ENCODE measurements at places on chromosomes 5 and 9. TPM values are rescaled to one million over a fixed set of nuclear protein-coding genes. Genes with fewer than 3 reads are reported as not detected.

PCDHB9 gene
- total RNA-seq, result not detected

PCDHB12 gene
- not detected for total RNA-seq

PROP1 gene
- total RNA-seq, result not detected

CYLC2 gene
- not detected for total RNA-seq

RFESD gene
- 9.1 TPM for total RNA-seq

PANK3 gene
- 45.1 TPM for total RNA-seq

FOXD4 gene
- not detected for total RNA-seq

NOL8 gene
- total RNA-seq, result 41.0 TPM

DNA sequence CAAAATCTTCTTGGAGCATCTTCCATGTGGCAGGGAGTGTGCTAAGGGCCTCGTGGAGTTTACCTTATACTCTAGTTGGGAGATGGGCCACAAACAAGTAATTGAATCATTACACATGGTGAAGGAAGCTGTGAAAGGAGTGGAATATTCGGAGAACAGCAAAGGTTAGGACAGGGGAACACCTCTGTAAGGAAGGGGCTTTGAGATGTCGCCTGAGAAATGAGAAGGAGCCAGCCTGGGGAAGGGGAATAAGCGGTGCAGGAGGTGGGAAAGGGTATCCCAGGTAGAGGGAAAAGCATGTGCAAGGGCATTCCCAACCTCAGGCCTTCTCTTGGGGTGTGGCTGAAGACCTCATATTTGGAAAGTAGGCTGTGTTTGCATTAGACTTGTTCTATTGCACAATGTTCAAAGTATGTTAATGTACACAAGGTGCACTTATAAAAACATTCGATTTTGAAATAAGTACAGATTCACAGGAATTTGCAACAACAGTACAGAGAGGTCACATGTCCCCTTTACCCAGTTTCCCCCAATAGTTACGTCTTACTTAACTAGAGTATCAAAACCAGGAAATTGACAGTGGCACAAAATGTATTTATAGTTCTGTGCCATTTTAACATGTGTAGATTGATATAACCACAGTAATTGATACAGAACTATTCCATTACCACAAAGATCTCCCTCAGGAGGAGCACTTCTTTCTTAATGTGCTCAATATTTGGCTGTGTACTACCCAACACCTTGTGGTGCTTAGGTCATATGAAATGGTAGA is 2.4 kb upstream of the STOM start:
- DNase-seq, result no peak

GRCh38 chr5:69035665-69036064 is 58.1 kb upstream of the SLC30A5 start:
- no peak for DNase-seq

DNA sequence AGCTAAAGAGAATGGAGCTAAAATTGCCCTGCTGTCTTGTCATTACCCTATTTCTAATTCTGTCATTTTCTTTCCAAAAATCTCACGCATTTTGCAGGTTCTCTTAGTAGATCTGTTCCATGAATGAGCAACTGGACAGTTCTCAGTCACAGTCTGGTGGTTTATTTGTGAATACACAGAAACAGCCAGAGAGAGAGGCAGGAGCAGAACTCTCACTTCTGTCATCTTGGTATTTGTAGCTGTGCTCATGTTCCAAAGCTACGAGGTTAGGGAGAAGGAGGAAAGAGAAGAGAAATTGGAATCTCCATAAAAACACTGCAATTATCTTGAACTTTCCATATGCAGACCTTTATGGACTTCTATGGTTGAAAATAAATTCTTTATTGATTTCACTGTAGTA is 118.0 kb upstream of the OR13F1 start:
- no peak for DNase-seq

DNA sequence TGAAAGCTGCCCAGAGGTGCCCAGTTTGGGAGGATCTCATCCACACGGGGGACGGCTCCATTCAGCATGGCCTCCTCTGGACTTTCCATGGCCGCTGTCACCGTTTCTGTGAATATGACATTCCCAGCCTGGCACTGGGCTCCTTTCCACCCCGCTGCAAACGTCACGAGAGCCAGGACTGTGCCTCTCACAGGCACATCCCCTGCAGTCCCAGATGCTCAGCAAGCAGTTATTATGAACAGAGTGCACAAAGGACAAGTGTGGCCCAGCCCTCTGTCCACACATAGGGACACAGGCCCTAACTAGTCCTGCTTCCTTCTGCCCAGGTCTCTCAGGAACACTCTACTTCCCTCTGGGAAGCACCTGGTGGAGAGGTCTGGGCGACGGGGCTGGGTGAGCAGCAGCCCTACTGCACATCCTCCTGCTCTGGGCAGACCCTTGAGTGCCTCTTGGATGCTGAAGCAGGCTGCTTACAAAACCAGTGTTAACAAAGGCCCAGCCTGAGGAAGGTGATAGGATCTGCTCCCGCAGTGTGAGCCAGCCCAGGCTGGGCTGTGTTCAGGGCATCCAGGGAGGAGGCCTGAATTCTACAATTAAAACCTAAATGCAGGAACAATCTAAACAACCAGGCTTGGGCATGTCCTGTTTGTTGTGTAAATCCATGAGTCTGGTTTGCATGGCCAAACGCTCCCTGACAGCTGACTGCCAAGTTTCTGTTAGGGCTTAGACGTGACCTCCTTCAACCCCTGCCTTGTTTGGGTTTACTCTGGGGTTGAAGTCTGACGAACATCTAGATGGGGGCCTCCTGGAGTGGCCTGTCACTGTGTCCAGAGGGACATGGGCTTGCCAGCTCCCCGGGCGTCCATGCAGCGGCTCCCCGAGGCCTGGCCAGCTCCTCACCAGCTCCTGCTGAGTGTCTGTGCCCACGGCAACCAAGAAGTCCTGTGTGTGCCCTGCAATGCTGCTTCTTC is 269.8 kb downstream of the GADD45G start:
- no peak for DNase-seq

- peak; percentile 23 for DNase-seq
Measured at GRCh38 chr5:173888473-173889131, 453 bp downstream of the CPEB4 start.

DNA sequence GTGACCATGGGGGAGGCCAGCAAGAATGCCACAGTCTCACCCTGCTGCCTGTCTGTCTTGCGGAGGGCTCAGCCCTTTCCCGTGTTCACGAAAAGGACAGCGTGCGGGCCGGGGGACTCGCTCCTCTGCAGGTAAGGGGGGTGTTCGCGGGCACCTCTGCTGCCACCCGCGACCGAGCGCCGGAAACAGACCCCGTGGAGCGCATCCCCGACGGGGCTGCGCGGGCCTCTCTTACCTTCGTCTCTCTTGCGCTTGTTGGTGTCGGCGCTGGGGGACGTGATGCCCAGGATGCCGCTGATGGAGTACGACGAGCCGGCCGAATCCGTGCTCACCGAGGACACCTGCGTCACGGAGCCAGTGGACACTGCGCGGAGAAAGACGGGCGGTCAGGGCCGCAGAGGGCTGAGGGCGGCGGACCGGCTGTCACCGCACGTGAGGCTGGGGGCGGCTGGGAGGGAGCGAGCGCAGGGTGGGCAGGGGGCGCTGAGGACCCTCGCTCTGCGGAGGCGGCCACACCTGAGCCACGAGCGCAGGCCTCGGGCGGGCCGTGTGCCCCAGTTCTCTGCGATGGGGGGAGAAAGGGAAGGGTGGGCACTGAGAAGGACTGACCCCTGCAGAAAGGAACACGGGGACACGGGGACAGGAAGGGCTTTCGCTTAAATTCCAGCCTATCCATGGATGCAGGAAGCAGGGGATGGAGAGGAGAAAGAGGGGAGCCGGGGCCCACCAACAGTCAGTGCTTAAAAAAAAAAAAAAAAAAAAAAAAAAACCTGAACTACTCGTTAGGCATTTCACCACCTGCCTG is 31.5 kb downstream of the PAX5 start:
- no peak for DNase-seq

DNA sequence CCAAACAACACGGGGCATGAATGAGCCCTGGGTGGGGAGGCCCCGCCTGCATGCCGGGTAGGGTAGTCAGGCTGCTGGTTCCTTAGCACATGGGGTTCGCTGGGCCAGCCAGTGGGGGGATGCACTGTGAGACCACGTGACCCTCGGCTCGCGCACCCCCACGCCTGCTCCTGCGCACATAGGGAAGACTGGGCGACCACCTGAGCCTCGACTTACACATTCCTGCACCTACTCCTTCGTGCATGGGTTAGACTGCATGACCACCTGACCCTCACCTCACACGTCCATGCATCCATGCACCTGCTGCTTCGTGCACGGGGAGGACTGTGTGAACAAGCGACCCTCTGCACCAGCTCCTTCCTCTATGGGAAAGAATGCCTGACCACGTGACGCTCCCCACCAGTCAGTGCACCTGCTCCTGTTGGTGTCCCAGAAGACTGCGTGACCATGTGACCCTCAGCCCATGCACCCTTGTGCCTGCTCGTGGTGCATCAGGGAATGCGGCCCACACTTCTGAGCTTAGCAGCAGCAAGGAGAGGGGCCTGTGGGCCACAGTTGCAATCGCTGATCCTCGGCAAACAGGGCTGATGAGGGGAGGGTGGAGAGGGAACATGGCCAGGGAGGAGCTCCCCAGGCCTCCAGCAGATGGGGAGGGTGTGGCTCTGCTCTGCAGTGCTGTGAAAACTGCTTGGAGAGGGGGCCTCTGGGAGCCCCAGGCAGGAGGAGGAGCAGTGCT is 18.1 kb downstream of the LPCAT1 start:
- no peak for DNase-seq

DNA sequence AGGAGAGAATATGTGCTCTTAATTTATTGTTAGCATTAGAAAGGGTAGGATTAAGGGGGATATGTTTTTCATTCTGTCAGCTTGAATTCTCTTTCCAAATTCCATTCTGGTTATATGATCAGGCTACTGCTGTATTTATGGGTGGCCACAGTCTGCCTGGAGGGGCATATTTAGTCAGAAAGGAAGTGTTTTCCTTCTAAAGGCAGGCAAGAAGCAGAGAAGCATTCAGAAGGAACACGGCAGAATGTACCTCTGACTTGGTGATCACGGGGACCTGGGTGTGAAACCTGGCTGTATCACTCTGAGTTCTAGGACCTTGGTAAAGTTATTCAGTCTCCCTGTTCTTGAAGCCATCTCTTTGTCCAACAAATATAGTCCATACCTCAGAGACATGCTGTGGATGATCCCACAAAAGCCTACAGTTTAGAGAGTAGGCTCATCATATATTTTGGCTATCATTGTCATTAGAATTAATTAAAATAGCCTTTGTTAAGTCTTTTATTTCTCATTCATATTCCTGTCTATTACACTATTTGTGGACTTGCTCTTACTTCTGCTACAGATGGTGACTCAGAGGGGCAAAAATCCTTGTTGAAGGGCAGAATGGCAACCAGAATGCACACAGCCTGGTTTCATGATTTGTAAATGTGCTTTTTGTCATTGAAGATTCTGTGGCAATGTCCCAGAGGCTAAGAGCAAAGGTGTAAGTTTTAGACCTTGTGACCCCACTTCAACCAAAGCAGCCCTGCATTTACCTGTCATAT is 2.7 kb downstream of the TNC start:
- DNase-seq, result no peak

DNA sequence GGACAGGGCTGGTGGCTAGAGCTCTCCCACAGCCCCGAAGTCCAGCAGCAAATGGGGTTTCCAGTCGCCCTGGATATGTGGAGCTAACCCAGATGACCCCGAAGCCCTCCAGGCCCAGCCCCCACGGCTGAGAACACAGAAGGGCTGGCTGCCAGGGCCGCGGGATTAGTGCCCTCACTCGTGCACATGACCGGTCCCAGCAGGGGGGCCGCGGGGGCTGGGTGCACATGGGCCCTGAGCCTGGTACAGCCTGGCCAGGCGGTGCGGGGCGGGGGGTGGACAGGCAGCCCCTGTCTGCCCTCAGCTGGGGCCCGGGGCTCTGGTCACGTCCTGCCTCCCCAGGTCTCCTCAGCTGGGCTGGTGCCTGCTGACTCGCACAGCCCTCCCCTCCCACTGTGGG is 5.9 kb downstream of the SSNA1 start:
- DNase-seq, result no peak

- no peak for DNase-seq
Measured at GRCh38 chr5:81925981-81926380, 45.8 kb upstream of the ATG10 start.

- DNase-seq, result no peak
Measured at GRCh38 chr9:124381170-124381945, 33.9 kb downstream of the PSMB7 start.

DNA sequence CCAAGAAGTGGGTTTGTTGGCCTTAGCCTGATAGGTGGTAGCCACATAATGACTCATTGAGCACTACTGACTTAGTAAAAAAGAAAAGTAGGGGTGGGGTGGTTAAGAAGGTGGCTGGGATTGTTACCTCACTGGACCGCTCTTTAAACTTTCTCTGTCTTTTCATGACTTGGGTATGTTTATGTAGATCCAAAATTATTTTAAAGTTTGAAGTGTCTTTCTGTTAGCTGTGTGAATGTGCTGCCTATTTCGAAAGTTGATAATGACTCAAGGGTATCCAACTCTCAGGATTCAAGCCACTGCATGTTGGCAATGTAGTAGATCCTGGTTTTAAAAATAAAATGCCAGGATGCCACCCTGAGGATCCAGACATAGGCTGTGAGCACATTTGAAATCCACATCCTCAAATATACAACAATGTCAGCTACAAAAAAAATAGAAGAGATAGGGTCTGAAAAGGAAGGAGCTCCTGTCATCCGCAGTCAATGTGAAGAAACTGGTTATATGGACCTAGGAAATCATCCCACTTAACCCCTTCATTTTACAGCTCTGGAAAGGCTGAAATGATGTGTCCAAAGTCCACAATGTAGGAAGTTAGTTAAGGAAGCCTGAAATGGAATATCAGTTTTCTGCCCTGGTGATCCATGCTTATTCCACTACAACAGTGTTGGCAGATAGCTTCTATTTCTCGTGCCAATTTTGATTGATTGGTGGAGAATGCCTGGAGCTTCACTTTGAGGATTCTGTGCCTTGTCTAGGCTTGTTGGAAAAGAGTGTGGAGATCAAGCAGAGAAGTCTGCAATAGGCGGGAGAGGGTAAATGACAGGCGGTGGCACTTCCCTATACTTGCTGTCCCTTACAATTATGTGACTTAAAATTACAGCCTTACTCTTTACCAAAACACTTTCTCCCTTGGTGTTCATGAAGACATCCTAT is 23.4 kb downstream of the ZNF462 start:
- DNase-seq, result no peak

GRCh38 chr5:79754865-79755555 is 65.4 kb downstream of the CMYA5 start:
- DNase-seq, result no peak

Data from activated naive CD4-positive, alpha-beta T cell treated with anti-CD3 and anti-CD28 coated beads for 36 hours (primary cell).